ENCODE measurements at places on chromosomes 1 and 21. TPM values are rescaled to one million over a fixed set of nuclear protein-coding genes. Genes with fewer than 3 reads are reported as not detected.

GRCh38 chr1:55375617-55376258 lies 160.6 kb upstream of the USP24 start:
- peak; percentile 72 for DNase-seq

GRCh38 chr1:211343607-211344006 lies 17.0 kb downstream of the TRAF5 start:
- no peak for DNase-seq

CDCA8 gene
- total RNA-seq = 21.8 TPM

DEGS1 gene
- total RNA-seq = 99.1 TPM

SPATA21 gene
- not detected for total RNA-seq

LCE3E gene
- total RNA-seq = not detected

- DNase-seq = no peak
Measured at GRCh38 chr1:191261111-191261510, 783.4 kb upstream of the BRINP3 start.

DNA sequence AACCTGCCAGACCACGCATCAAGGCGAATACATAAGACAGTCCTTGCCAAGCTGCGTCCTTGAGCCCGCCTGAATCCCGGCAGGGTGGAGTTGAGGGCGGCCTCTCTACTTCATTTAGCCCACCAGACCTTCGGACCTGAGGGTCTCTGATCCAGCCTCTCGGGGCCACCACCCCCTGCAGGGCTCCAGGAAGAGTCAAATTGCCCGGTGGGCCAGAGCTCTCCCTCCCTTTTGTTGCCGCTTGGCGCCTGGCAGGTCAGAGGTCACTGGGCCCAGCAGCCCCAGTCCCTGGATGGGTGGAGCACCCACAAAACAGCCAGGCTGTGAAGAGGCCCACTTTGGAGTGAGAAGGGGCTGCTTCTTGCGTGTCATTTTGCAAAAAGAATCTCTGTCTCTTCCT lies 9.0 kb downstream of the GNG4 start:
- DNase-seq = no peak

DNA sequence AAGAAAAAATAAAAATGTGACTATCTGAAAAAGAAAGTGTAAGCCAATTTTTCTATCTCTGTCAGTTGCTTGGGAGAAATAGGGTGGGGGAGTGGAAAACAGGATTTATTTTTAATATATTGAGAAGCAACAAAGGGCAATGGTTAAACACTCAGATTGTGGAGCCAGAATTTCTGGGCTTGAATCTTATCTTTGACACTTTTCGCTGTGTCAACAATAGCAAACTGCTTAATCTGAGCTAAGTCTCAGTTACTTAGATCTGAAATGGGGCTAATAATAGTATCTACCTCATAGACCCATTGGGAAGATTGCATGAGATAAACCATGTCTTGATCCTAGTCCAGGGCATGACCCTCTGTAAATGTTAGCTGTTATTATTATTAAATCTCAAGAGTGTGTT lies 468.1 kb downstream of the ADGRL2 start:
- no peak for DNase-seq

DNA sequence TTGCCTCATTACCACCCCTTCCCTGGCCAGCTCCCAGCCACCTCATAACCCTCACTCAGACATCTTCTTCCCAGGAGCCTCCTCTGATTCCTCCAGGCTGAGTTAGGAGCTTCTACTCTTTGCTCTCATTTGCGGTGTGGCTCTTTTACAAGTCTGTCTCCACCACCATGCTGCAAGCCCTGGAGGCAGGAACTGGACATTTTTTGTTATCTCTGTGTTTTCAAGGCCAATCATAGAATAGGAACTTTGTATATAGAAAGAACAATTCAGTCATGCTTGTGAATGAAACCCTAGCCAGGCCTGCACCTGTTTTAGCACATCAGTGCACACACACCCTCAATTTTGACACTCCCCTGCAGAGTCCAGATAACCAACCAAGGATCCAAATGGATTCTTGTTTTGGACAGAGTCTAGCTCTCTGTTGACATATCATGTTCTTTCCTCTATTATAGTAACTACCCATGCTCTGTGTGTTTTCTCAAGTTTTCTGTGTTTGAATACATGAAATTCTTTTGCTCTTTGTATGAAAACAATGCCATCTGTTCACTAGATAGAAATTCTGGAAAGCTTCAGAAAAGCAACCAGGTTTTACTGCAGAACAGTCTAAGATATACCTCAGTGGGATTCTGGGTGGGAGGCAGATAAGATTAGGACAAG lies 60.9 kb upstream of the ZNF648 start:
- no peak for DNase-seq

All from MCF 10A (cell line).